Activated naive CD4-positive, alpha-beta T cell treated with anti-CD3 and anti-CD28 coated beads for 36 hours (primary cell): ENCODE measurements at places on chromosomes 1 and 21. TPM values are rescaled to one million over a fixed set of nuclear protein-coding genes. Genes with fewer than 3 reads are reported as not detected.

GRCh38 chr1:39080831-39081270 lies 54.7 kb downstream of the NDUFS5 start:
- H3K36me3 ChIP-seq: no peaks in the 10 kb centered on the region
- DNase-seq: no peak
- peaks cover 27% of the 10 kb centered on the region for H3K27me3 ChIP-seq
- no peak overlapping the region for H3K27ac ChIP-seq
- H3K4me1 ChIP-seq: peaks cover 5% of the 10 kb centered on the region

DNA sequence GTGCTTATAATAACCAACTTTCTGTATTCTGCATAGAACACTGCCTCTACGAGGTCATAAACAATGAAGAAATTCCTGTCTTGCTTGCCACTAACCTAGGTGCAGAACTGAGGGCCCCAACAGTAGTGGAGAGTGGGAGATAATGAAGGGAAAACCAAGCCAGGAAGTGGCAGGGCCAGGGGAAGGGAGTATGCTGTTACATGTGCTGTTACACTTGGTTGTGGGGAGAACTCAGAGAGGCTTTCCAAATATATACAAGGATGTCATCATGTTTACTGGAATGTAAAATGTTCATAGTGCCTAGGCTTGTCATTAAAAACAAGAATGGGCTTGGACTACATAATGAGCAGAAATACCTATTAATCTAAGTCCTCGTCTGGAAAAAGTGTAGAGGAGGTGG lies 31.1 kb downstream of the NHLH2 start:
- H3K27me3 ChIP-seq: peaks cover 30% of the 10 kb centered on the region
- H3K27ac ChIP-seq: no peak overlapping the region
- no peak for DNase-seq
- H3K36me3 ChIP-seq: no peaks in the 10 kb centered on the region

DNA sequence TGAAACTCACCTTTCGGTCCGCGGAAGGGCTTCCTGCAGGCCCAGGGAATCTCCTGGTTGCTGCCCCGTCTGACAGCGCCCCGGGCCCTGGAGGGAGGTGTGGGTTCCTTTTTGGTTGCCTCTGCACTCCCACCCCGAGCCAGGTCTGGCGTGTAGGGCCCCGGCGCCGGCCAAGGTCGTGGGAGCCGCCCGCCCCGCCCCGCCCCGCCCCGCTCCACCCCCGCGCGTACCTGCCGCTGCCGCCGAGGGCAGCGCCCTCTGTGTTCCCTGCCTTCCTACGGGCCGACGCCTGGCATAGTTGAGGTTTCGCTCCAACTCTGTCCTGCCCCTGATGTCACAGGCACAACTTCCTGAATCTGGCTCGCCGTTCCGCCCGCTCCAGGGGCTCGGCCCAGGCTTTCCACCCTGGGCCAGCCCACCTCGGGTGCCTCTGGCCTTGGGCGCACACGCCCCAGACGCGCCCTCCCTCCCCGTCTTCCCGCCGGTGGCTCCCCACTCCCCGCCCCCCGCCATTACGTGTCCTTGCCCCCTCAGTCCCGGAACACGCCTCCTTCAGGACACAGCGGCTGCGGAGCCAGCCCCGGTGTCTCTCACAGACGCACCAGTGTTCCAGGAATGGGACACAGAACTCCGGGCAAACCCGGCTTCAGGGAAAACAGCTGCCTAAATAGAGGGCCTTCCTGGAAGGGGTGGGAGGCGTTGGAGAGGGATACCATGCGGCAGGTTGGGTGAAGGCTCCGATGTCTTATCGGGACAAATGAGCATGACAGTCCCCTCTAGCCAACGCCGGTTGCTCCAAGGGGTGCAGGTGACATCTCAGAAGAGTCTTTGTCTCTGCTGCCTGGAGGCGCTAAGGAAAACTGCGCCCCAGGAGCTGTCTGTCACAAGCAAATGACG lies at the start of gene KIAA0040:
Gene KIAA0040, minus strand, starts transcription at position 147 of the 897 bp plus-strand sequence. CDS start 31,763 bp downstream, outside the sequence.
- no peaks in the 10 kb centered on the region for H3K27me3 ChIP-seq
- peak; percentile 63 for DNase-seq
- peaks cover 45% of the 10 kb centered on the region for H3K4me1 ChIP-seq

DNA sequence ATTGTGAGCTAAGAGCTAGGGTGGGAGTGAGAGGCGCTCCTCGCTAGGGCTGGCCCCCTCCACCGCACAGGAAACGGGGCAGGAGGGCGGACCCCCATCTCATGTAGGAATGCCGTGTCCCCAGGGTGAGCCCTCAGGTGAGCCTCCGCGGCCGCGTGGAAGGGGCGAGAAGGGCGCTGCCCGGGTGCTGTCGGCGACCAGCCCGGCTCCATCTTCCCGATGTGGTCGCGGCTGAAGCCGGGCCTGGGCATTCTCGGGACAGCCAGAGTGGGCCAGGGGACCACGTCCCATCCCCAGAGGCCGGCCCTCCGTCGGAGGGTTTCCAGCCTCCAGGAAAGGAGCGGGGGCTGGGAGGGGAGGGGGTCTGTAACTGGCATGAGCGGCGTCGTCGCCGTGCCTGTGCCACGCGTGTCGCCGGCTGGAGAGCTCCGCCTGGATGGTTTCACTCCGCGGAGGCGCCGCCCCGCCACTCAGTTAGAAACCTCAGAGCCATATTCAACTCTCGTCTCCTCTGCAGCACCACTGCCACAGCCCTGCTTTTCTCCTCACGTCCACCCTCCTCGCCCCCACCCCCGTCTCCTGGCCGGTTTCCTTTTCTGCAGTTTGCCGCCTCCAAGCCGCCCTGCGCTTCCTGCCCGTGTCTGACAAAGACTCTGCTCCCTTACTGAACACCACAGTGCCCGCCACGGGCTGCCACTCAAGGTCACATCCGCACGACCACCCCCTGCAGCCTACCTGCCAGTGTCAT lies at the start of gene TMEM269:
Gene TMEM269, plus strand, starts transcription at position 46 of the 748 bp plus-strand sequence. CDS start 4,903 bp downstream, outside the sequence.
- no peak within 1 kb of the TSS for H3K27ac ChIP-seq
- H3K4me3 ChIP-seq: peak within 1 kb of the TSS; percentile 60
- peaks cover 13% of the 10 kb centered on the region for H3K4me1 ChIP-seq
- no peaks in the 10 kb centered on the region for H3K27me3 ChIP-seq
- H3K36me3 ChIP-seq: peaks cover 15% of the 10 kb centered on the region

Gene INKA2
- 1.9 TPM for total RNA-seq

Gene FAM177B
- not detected for total RNA-seq
